Activated naive CD4-positive, alpha-beta T cell treated with anti-CD3 and anti-CD28 coated beads, Interleukin-2, amount 10 ng/mL, durations not matched to agents 5 hours and 36 hours (primary cell): ENCODE measurements at places on chromosomes 6 and 20. TPM values are rescaled to one million over a fixed set of nuclear protein-coding genes. Genes with fewer than 3 reads are reported as not detected.

The POU5F1 gene
- total RNA-seq, result not detected

The NKAPL gene
- total RNA-seq, result not detected

The HLA-DMB gene
- 9.6 TPM for total RNA-seq

The TSHZ2 gene
- 12.2 TPM for total RNA-seq

The ETV7 gene
- total RNA-seq, result 5.2 TPM

The BPIFB4 gene
- not detected for total RNA-seq

The SMAP1 gene
- total RNA-seq, result 60.3 TPM

The STK38 gene
- total RNA-seq, result 91.6 TPM
